Daoy (cell line): ENCODE measurements at places on chromosomes 16 and 17. TPM values are rescaled to one million over a fixed set of nuclear protein-coding genes. Genes with fewer than 3 reads are reported as not detected.

CCL8 gene
- not detected in 2 replicates for total RNA-seq

DNA sequence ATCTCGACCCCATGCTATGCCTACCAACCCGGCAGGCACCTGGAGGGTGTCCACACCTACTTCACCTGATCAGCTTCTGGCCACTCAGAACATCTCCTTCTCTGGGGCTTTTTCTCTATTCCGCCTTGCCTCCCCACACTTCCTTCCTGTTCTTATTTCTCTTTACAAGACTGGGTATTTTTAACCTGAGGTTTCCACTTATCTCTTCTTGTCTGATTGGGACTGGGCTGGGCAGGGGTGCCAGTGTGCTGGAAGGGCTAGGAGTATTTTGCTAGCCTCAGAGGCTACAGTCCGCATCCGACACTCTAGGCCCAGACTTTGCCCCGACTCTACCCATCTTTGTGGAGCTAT lies 26.2 kb upstream of the ZNF652 start:
- no peak for DNase-seq

GRCh38 chr16:77599793-77600415 lies 122.4 kb upstream of the NUDT7 start:
- DNase-seq = peak; percentile 29

DNA sequence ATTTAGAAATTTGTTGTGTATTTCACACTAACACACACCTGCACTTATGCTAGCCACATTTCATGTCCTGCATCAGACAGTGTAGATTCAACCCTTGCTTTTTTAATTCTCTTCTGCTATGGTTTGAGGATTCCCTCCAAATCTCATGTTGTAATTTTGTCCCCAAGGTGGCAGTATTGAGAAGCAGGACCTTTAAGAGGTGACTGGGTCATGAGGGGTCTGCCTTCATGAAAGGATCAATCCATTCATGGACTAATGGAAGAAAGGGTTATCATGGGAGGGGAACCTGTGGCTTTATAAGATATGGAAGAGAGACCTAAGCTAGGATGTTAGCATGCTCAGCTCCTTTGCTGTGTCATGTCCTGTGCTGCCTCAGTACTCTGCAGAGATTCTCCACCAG lies 1032.2 kb downstream of the CDH11 start:
- DNase-seq = peak; percentile 26

GRCh38 chr17:68719431-68719830 lies 118.3 kb upstream of the FAM20A start:
- no peak for DNase-seq

DNA sequence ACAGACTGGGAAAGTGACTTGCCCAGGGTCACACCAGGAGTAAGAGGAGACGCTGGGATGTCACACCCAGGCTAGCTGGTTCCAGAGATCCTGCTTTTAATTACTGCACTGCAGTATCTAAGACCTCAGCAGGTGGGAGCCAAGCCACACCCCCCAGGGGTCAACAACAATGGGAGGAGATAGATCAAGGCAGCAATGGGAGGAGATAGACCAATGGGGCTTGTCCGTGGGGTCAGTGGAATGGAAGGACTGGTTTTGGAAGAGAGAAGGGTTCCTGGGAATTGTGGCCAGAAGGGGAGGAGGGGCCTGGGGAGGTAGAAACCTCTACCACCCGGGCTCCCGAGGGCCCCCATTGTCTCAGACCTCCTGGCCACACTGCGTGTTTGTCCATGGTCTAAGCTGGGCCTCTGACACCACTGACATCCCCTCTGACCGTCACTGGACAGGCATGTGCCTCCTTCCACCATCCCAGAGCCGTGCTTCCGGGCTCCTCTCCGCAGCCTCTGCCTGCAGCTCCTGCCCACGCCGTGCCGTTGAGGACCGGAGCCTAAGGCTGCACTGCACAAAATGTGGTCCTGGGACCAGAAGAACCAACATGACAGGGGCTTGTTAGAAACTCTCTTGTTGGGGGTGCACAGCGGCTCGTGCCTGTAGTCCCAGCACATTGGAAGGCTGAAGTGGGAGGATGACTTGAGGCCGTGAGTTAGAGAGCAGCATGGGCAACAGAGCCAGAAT lies 69.8 kb upstream of the RPH3AL start:
- no peak for DNase-seq

DNA sequence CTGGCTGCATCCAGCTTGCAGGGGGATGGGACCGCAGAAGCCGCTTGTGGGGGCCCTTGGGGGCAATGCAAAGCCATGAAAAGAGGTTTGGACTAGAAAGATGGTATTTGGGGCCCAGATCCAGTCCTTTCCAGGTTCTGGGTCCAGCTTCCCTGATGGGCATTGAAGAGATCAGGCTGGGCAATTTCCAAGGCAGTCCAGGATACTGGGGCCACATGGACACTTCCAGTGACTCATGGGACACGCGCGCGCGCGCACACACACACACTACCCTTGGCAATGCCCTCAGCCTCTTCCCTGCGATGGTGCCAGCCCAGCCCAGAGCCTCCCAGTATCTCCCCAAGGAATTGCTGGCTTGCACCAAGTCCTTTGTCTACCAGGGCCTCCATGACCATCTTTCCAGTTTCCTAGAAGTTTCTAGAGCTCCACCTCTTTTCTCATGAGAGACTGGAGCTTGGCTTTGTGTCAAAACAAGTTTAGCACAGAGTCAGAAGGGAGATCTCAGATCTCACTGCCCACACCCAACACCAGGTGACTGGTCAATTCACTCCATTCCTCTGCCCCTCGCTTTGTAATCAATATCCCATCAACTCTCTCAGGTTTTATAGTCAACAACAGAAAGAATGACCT lies 44.3 kb downstream of the WNT3 start:
- no peak for DNase-seq

- no peak for DNase-seq
These were observed 7.2 kb downstream of the SUPT4H1 start for GRCh38 chr17:58344791-58345157.

DNA sequence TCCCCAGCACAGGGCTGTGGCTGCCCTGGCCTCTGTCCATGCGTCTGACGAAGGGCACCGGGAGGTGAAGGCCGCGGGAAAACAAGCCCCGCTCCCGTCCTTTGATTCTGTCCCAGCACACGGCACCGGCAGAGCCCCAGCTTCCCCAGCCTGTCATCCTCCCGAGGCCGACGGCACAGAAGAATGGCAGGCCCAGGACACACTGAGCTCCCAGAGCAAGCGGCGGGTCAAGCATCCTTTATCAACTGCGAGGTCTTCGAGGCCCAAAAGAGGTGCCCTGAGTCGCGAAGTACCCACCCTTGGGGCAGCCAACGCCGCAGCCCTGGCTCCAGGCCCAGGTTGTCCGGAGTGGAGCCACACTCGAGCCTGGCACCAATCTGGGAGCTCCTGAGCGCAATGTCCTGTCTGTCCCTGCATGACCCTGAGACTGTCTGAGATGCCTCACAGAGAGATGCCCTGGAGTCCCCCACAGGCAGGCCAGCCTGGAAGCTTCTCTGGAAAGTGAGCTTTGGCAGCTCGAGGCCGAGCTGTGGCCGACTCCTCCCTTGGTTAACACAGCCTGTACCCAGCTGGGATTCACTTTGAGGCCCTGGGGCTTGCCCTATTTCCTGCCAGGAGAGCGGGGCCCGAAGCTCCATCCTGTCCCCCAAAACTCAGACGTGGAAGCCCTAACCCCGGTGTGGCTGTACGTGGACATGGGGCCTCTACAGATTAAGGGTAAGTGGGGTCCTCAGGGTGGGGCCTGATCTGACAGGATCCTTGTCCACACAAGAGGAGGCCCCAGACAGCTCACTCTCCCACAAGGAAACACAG lies 23.3 kb downstream of the SLC7A5 start:
- no peak for DNase-seq

OTOA gene
- not detected in 2 replicates for total RNA-seq

TBC1D3 gene
- 0.69 and 1.1 TPM in 2 replicates for total RNA-seq

GRCh38 chr16:20838240-20838639 lies 31.9 kb downstream of the REXO5 start:
- DNase-seq = no peak

GRCh38 chr17:59527325-59527917 lies 38.0 kb upstream of the DHX40 start:
- DNase-seq = peak; percentile 5

DNA sequence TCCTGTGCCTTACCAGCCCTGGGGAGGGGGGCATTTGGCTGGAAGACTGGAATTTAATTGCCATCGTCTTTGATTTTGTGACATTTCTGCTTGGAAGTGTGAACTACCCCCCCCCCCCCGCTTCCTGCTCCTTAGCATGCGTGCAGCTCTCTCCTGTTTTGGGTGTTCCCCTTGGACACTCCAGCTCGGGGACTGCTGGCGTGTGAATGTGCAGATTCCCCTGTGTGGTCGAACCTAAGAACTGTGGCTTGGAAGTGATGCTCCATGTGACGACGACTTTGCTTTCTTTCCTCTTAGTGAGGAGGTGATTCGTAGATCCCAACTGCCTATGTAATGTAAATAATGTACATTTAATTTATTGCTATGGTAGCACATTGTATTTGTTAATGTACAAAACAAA lies 26.1 kb downstream of the OR1D5 start:
- no peak for DNase-seq

- peak; percentile 69 for DNase-seq
These were observed 4.4 kb upstream of the HOXB5 start for GRCh38 chr17:48597778-48598631.

SLC52A1 gene
- total RNA-seq = not detected in 2 replicates

TNFRSF17 gene
- not detected in 2 replicates for total RNA-seq

DNA sequence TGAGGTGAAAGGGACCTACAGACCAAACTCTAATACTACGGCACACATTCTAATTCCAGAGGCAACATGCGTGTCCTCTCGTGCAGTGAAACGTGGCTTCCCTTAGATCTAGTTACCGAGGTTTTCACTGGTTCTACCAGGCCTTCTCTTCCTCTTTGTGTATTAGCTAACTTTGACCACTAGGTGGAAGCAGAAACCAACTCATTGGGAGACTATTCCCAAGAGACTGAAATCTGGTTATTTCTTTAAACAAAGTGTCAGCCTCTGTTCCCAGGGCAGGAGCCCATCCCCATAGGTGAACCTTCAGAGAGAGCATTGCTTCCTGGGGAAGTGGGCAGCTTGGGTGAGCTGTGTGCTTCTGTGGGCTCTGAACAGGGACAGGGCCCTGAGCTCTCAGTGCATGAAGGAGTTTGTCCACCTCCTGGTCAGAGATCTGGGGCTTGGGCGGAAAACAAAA lies 19.7 kb upstream of the RCVRN start:
- DNase-seq = peak; percentile 54

DNA sequence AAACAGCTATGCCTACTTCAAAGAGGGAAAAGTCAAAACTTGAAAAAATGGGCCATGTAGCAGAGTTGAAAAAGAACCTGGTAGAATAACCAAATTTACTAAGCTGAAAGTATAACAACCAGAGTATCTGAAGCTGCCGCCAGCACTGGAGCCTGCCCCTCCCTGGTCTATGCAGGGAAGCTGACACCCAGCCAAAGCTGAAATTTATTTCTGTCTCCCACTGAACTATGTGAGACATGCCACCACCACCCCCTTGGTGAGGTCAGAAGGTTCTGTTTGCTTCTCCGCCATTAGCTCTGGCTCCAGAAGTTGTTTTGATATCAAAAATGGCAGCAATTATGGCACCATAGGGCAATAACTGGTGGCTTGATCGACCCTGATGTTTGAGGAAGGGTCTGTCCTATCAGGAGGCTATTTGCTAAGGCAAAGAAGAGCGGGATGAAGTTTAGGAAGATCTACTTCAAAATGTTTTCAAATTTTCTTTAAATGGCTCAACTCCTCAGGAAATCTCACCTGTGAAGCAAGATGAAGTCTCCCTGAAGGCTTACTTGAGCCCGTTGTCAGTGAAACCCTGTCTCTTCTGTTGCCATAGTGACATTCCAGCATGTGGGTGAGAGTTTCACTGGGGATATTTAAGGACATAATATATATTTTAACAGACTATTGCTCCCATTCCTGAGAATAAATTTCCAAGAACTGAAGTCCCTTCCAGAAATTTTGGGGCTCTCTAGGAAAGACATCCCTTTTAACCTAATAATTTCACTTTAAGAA lies 122.0 kb downstream of the COPRS start:
- no peak for DNase-seq

DNA sequence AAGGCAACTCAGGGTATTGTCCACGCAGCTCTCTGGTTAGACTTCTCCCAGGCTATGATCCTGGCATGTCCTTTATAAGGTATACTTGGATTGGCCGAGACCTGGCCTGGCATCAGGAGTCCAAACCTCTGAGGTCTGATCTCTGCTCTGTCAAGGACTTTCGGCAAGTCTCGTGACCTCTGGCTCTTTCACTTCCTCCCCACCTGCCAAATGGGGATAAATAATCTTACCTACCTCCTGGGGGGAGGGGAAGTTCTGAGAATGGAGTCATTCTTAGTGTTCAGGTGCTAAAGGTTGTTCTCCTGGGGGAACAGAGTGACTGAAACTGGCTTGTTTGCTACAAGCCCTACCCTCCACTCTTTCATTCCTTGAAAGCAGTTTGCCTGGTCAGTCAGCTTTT lies 7.6 kb downstream of the ATXN1L start:
- DNase-seq = no peak

DNA sequence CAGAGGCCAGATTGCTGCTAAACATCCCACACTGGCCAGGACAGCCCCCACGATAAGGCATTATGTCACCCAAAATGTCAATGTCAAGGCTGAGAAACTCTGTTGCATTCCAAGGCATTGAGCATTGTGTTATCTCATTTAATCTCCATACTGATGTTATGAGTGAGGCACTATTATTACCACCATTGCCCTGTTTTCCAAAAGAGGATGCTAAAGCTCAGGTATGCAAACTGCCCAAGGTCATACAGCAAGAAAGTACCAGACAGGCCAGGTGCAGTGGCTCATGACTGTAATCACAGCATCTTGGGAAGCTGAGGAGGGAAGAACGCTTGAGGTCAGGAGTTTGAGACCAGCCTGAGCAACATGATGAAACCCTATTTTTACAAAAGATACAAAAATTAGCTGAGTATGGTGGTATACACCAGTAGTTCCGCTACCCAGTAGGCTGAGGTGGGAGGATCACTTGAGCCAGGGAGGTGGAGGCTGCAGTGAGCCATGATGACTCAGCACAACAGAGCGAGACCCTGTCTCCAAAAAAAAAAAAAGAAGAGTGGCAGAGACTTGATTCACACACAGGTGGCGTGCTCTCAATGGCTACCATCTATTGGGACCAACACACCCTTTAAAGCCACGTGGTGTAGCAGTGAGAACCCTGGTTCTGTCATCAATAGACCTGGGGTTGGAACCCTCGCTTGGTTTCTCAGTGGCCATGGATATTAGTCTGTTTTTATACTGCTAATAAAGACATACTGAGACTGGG lies 58.8 kb upstream of the GRIN2A start:
- peak; percentile 51 for DNase-seq

DNA sequence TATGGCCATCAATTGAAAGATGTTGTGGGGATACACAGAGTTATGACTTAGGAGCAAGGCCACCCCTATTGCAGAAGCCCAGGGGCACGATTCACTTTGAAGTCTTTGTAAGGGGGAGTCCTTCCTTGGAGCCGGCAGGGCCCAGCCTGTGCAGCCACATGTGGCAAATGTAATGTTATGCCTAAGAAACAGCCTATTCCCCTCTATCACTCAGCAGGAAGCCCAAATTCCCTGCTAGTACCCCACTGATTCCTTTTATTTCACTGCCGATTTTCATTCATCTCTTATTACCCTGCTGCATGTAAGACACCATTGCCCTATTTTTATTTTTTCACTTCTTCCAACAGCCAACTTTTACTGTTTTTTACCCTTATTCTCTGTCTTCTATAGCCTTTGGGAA lies 233.2 kb downstream of the PMP22 start:
- no peak for DNase-seq
